Naive thymus-derived CD4-positive, alpha-beta T cell (primary cell): ENCODE measurements at places on chromosomes 2 and 18. TPM values are rescaled to one million over a fixed set of nuclear protein-coding genes. Genes with fewer than 3 reads are reported as not detected.
A peak's percentile ranks its signal among the peaks of the same experiment; 100 is the strongest.

Gene GRHL1
- total RNA-seq = 0.56 TPM

Gene DYSF
- total RNA-seq = 28.2 TPM

DNA sequence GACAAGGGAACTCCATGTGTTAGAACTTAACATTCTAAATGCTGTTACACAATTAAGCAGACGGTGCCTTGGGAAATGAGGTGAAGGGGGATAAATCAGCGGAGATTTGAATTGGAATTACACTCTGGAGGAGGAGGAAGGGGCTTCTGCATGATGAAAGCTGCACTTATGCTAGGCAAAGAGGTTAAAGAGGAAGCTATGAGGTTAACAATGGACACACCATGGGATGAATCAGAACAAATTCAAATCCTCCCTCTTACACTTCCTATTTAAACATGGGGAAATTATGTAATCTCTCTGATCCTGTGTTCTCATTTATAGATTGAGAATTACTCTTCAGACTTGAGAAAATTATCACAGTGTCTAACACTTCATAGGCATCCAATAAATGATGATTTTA lies 121.5 kb upstream of the SIX2 start:
- no peaks in the 10 kb centered on the region for H3K27me3 ChIP-seq
- no peaks in the 10 kb centered on the region for H3K36me3 ChIP-seq
- H3K4me3 ChIP-seq = no peak overlapping the region
- H3K27ac ChIP-seq = no peak overlapping the region
- no peaks in the 10 kb centered on the region for H3K4me1 ChIP-seq

DNA sequence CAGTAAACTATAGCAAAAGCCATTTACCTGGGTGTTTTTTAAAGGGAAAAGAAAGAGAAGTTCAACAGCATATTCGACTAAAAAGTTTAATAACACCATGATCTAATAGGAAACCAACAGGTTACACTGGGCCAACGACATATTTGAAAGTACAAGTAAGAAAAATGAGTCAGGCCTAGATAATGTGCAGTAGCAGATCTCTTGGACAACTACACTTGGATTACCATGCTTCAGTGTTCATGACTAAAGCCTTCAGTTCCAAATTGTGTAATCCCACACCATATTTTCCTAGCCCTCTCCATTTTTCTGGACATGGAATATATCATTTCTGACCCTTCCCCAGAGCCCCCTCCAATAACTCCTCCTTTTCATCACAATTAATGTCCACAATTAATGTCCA lies 39.1 kb upstream of the FIGN start:
- H3K36me3 ChIP-seq = no peaks in the 10 kb centered on the region
- DNase-seq = no peak
- no peaks in the 10 kb centered on the region for H3K4me1 ChIP-seq
- H3K27me3 ChIP-seq = no peaks in the 10 kb centered on the region
- H3K4me3 ChIP-seq = no peak overlapping the region

GRCh38 chr2:146374505-146374904 lies 1470.3 kb upstream of the ACVR2A start:
- no peak overlapping the region for H3K4me3 ChIP-seq
- no peaks in the 10 kb centered on the region for H3K27me3 ChIP-seq
- no peaks in the 10 kb centered on the region for H3K36me3 ChIP-seq
- H3K4me1 ChIP-seq = no peaks in the 10 kb centered on the region
- H3K27ac ChIP-seq = no peak overlapping the region

DNA sequence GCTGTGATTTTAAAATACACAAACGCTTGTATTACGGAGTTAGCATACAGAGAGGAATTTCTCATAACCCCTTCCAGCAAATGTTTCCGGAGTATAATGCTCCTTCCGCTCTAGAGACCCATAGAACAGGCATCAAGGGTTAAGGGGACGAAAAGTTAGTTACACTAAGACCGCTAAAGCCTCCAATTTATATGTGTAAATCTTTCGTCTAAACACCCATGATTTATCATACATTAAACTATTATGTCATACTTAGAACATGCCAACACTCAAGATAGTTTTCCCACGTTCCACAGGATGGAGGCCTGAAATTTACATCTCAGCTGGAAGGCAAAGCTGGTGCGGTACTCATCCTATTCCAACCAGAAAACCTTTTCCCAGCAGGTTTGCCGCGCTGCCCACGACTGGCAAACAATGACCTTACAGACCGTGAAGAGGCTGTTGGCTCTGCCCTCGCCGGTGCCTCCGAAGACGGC lies 650 bp downstream of the ORMDL1 start:
- peaks cover 25% of the 10 kb centered on the region for H3K36me3 ChIP-seq
- peaks cover 21% of the 10 kb centered on the region for H3K4me1 ChIP-seq
- H3K27ac ChIP-seq = peak overlapping the region; percentile 92

DNA sequence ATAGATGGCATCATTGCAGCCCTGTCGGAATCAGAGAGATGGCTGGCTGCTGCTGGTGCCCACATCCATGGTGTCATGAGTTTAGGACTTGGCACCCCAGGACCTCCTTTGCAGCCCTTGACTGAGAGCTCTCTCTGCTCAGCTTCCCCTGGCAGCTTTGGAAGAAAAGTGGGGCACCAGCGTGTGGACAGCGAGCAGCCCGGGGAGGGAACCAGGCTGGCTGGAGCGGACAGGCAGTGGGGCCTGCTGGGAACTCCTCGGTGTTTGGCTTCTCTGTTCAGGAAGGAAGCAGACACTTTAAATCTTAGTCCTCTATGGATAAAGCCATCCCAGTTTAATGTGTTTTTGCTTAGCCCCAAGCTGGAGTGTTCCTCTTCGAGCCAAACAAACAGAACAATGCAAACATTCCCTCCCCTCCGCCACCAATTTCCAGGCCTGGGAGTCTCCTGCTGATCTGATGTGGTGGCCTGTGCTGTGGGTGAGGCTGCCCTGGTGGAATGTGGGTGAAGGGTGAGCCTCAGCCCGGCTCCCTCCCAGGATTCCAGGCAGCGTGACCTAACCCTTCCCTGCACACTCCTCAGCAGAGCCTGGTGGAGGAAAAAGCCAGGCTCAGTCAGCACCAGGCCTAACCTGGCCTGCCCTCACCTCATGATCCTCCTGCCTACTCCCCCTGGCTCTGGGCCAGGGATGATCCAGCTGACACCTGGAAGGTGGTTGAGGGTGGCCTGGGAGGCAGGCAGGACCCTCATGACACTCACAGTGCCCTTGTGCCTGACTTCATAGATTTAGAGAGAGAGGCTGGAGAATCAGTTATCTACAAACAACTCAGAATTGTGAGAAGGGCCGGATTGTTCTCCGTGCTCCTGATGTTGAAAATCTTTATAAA lies 21.6 kb upstream of the ITGB6 start:
- H3K4me1 ChIP-seq = no peaks in the 10 kb centered on the region
- no peaks in the 10 kb centered on the region for H3K36me3 ChIP-seq
- no peak overlapping the region for H3K27ac ChIP-seq
- no peaks in the 10 kb centered on the region for H3K27me3 ChIP-seq
